Renal pelvis (tissue), 12 donors: ENCODE measurements at places on chromosomes 1 and 21.

DNA sequence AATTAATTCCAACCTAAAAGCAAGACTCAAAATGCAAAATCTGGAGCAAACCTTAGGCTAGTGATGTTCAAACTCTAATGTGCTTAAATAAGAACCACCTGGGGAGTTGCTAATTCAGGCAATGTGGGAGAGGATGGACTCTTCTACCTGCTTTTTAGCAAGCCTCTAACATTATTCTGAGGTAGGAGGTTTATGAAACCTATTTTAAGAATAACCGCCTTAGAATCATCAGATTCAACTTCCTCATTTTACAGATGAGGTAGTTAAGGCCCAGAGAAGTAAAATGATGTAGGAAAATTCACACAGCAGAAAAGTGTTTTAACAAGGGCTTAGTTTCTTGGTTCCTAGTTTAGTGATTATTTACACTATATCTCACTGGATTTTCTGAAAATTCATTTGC, 8.6 kb upstream of the NTNG1 start:
- DNase-seq = no peak

- DNase-seq = no peak
Measured at GRCh38 chr1:167911413-167911812, 2.5 kb downstream of the ADCY10 start.

DNA sequence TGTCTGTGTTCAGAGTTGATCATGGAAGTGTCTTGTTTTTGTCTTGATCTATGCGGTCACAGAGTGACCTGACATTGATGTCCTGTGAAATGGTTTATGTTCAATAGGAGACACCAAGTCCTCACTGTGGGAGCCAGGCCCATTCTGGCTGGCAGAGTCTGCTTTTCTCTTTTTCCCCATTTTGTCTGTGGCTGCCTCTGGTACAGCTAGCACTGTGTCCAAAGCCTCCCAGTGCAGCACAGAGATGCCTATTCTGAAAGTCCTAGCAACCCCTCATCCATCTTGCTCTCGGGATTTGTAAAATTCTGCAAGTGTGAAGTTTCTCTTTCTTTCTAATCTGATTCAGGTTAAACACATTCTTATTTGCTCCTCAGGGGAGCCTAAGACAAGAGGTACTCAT, 14.3 kb downstream of the TNN start:
- DNase-seq = no peak

DNA sequence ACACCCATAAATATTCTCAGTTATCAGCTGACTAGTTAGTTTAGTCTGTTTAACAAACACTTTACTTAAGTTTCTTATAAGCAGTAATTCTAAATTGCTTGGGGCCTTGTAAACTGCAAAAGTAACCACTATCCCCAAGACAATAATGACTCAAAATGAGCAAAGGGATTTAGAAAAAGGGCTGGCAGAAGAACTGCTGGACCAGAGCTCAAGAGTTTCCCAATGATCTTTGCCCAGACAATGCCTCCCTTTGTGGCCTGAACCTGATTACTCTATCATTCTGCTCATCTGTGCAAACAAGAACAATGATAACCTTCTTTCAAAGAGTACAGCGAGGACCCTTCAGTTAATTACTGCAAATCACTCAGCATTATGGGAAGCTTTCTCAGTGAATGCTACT, 123.5 kb downstream of the TIAM1 start:
- no peak for DNase-seq

DNA sequence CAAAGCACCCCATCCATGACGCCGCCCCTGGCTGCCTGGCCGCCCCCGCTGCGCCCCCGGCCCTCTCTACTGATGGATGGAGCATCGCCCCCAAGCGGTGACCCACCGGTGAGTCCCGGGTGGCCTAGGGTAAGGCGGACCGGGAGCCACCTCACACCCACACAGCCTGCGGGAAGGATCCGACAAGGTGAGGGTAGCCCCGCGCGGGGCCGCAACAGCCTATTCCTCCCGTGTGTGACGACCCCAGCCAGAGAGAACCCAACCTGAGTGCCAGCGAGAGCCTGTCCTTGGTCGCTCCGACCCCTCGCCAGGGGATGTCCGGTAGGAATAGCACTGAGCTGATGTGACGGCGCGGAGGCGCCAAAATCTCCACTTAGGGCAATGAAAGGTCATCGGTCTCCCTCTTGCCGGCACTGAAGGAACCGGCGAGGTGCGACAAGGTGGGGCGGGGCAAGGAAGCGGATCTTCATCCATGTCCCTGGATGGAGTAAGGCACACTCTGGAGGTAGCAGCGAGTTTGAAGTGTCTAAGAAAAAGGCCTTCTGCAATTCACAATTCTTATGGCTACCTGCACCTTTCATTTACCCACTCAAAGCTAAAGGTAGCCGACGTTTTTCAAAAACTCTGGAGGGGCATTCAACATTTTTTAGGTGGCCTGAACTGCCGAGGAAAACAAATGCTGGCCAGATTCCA, 19.7 kb upstream of the CHIA start:
- DNase-seq = no peak
